Activated T-helper 9 cell treated with anti-CD3 and anti-CD28 coated beads, Interleukin-2, amount 50 U/mL, for 16 hours (primary cell): ENCODE measurements at places on chromosomes 5 and 9.

DNA sequence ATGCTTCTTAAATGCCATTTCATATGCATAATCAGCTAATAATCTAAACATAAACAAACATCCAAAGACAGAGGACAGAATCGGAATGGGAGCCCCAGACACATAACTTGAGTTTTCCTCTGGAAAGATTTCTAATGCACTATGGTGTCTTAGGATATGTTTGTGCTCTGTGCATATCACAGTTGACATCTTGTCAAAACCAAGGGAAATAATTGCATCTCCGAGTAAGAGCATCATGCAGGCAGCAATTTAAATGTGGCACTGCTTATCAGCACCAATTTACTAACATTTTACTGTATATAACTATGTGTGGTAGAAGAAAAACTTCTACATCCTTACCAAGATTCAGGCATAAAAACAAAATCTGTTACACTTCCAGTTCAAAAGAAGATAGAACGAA, 217.9 kb downstream of the GLIS3 start:
- DNase-seq: no peak

GRCh38 chr5:143842920-143843319, 31.0 kb downstream of the HMHB1 start:
- DNase-seq: no peak

- no peak for DNase-seq
Observed at GRCh38 chr9:2261421-2262103, 246.4 kb downstream of the SMARCA2 start.

DNA sequence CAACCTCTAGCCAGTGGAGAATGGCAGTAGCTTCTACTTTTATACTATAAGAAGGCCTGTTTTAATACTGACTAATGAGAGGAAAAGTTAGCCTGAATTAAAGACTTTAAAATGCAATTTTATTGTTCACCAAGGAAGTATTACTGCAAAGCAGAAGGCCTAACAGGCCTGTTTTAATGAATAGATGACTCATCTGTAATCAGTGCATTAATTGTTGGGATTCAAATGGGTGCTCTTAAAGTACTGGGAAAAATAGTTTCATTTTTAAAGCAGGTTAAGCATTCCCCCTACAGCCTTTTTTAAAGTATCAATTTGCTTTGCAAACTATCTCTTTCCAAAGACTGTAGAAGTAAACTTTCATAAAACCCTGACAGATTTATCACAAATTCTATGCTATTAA, 147.7 kb downstream of the SIL1 start:
- DNase-seq: no peak

GRCh38 chr5:95649274-95649673, 2.7 kb downstream of the RFESD start:
- no peak for DNase-seq

DNA sequence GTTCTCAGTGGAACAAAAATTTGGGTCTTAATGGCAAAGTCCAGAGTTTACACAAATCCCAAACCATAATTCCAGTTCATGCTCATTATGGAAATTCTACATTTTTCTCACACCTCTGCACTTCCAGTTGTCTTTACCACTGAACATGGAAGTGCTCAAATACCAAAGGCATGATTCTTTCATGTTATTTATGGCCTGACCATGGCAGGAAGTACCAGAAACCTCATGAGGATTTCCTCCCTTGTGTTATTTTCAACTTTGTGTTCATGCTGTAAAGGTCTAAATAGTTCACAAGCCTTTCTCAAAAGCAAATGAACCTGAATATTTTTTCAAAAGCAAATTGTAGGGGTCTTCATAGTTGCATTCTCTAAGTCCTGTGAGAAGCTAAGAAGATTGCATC, 82.0 kb upstream of the ITGA1 start:
- no peak for DNase-seq

GRCh38 chr5:93279296-93279963, 301.6 kb downstream of the NR2F1-AS1 start:
- no peak for DNase-seq

DNA sequence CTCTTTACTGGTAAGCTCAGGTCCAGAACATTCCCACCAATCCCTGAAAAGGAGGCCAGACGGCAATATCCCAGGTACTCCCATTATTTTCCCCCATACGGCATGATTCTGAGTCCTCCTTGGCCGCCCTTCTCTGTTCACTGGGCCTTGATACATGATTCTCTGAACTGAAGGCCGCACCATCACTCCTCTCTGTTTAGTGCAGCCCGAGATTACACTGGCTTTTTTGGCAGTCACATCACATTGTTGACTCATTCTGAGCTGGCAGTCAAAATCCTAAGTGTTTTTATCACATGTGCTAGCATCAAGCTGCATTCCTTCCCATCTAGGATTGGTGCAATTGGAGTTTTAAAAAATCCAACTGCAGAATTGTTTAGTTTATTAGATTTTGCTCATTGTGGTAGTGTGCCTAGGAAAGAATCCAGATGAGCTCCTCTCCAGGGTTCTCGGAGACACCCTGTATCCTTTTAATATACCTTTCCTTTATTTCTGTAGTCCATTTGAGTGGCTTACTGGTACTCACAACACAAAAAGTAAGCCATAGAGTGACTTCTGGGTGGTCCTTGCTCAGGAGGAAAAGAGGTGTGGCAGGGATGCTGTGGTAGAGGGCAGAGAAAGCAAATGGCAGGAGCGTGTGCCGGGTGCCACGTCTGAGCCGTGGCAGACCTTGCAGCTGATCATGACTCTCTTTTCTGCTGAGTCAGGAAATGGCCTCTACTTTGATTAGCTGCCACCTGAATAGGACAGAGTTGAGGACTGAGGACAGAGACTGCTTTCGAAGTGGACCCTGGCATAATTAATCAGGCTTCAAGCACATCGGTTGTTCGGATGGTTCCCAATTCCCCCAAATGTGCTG, 121.1 kb upstream of the IL12B start:
- DNase-seq: no peak

DNA sequence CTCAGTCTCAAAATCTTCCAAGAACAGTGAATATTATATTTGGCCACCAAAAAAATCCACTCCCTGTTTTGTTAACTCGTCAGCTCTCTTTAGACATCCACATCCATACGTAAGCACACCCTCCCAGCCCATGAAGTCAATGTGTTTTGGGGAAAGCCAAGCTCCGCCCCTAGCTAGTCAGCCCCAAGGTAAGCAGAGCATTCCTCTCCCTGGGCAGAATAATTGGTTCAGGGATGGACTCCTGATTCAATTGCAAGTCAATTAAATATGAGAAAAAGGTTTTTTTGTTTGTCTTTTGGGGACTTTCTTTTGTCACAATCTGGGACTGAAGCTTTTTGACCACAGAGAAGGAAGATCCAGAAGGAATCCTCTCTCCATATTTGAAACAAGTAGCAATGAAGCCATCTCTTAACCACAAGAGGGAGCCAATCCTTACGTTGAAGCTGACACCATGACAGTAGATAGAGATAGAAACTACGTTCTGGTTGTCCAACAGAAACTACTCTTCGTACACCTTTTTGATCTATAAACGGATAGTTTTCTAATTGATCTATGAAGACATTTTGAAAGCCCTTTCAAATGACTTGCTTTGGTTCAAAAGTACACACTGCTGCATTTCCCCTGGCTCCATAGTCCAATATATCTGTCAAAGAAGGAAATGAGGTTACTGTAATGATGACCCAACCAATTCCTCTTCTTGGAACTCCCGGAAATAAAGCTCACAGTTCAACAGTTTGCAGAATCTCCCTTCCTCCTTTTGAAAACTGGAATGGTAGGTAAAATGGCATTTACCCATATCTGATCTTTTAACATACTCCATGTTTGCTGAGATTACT, 166.4 kb downstream of the TLE1 start:
- no peak for DNase-seq

GRCh38 chr5:74327339-74327685, 313.2 kb downstream of the ENC1 start:
- no peak for DNase-seq
